Peyer's patch (tissue), 4 donors: ENCODE measurements at places on chromosomes 1 and 21.

DNA sequence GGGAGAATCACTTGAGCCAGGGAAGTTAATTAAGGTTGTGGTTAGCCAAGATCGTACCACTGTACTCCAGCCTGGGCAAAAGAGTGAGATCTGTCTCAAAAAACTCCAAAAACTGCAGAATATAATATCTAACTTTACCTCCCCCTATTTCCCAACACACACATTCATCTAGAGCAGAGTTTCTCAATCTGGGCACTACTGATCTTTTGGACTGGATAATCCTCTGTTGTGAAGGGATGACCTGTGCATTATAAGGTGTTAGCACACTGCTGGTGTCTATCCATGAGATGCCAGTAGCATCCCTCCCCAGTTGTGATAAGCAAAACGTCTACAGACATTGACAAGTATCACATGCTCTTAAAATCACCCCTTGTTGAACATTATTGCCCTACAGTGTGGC, 61.8 kb downstream of the RGS13 start:
- DNase-seq: no peak

- DNase-seq: no peak
Measured at GRCh38 chr21:21247424-21247823, 249.2 kb downstream of the NCAM2 start.

DNA sequence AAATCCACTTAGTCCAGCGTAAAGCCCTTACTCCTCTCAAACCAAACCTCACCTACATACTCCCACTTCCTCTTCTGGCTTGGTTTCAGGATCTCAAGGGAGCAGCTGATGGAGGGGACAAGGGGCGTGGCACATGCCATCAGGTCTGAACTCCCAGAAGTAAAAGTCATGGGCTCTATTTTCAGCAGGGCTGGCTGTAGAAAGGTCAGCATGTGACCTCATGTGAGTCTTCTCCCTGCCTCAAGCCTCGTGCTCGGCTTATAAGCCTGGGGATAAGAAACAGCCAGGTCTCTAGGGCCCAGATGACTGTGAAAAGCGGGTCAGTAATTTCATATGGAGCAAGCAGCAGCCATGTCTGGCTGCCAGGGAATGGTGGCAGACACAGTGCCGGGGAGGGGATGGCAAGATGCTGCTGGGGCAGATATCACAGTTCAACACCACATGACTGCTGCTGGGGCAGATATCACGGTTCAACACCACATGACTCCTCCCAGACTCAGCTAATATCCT, 227.9 kb downstream of the KCNH1 start:
- DNase-seq: no peak

GRCh38 chr1:116743535-116743934, 10.7 kb upstream of the CD2 start:
- no peak for DNase-seq

- no peak for DNase-seq
Measured at GRCh38 chr1:238562341-238562740, 671.6 kb upstream of the ZP4 start.

- DNase-seq: no peak
Measured at GRCh38 chr1:179785031-179785431, 41.9 kb downstream of the FAM163A start.

DNA sequence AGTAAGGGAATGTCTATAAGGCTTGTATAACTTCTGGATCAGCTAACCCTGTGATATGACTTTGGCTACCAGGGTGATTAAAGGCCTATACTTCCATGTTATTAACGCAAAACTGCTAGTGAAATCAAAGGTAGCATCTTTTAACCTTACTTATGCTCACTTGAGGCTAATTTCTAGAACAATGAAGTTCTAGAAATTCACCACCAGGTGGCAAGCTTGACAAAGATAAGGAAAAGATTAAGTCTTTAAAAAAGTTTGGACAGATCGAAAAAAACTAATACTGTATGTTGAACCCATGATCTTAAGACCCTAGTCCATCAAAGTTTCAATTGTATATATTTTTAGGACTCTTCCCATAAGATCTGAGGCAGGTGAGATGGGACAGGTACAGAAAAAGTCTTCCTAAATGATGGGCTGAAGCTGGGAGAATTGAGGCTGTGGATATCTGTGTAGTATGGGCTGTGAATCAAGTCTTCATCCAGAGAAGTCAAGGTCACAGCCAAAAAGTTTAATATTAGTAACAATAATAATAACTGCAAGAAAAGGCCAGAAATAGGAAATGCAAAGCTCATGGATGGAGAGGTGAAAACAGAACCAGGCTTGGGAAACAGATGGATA, 18.8 kb downstream of the KYAT3 start:
- no peak for DNase-seq

- DNase-seq: no peak
Measured at GRCh38 chr21:23017989-23018388, 2019.8 kb downstream of the NCAM2 start.

DNA sequence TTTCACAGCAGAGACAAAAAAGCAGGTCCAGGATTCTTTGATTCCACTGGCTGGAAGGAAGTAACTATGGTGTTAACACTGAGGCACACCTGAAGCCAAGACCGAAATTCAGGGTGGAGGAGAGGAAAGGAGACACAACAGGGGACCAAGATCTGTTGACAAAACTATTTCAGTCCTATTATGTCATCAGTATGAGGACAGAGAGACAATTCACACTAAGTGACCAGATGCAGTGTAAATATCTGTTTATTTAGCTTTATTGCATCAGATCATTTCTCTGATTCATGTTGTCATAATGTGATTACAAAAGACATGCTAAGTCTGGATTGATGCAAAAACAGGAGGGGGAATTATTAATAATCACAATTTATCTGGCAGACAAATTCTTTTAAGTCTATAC, 118.8 kb downstream of the SIPA1L2 start:
- DNase-seq: no peak

GRCh38 chr1:111660204-111661150, 40.9 kb downstream of the RAP1A start:
- DNase-seq: no peak

GRCh38 chr1:232509570-232509969, 120.4 kb downstream of the SIPA1L2 start:
- DNase-seq: no peak

DNA sequence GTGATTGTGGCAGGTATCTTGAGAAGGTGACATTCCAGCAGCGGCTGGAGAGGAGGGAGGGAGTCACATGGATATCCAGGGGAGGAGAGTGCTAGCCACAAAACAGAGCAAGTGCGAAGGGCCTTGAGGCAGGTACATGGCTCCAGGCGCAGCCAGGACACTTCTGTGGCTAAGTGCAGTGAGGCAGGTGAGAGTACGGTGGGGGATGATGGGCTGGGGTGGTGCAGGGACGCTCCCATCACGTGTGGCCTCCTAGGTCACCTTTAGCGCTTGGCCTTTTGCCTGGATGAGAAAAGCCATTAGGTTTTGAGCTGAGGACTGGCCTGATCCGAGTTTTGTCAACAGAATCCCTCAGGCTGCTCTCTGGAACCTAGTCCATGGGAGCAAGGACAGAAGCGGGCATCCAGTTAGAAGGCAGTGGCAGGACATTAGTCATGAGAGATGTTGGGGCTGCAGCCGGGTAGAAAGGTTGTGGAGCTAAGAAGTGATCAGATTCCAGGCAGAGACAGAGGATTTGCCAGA, 31.6 kb downstream of the SMYD2 start:
- DNase-seq: no peak

DNA sequence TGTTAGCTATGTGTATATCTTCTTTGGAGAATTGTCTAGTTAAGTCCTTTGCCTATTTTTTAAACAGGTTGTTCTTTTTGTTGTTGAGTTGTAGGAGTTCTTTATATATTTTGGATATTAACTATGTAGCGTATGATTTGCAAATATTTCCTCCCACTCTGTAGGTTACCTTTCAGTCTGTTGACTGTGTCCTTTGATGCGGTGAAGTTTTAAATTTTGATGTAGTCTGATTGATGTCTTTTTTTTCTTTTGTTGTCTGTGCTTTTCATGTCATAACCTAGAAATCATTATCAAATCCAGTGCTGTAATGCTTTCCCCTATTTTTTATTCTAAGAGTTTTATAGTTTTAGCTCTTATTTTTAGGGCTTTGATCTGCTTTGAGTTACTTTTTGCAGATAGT, 8.7 kb upstream of the KISS1 start:
- no peak for DNase-seq

DNA sequence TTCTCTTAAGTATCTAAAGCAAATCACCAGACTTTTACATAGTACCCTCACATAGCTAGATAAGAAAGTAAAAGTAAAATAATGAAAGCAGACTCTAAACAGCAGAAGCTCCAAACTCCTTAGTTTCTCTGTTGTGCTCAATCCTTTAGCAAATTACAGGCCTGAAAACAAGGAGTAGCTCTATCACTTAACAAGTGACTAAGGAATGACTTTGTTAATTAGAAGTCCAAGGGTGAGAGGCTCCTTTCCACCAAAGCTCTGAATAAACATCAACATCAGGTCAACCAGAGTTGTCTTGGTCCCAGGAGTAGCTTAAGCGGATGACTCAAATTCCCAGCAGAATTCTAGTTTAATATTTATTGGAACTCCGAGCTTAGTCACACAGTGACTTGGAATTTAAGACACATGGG, 5.9 kb downstream of the NRIP1 start:
- no peak for DNase-seq

DNA sequence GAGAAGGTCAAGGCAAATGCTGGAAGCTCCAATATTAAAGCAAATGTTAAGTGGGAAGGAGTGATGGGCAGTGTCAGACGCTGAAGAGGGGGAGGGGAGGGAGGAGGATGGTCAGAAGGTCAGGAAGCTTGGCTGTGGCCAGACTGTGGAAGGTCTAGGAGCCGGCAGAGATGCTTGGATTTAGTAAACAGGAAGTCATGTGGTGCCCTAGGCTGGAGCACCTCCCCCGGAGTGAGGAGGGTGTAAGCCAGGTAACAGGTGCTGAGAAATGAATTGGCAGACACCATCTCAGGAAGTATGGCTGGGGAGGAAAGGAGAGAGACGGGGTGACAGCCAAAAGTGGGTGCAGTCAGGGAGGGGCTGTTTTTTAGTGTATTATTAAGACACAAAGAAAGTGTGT, 17.7 kb downstream of the CSMD2 start:
- no peak for DNase-seq

DNA sequence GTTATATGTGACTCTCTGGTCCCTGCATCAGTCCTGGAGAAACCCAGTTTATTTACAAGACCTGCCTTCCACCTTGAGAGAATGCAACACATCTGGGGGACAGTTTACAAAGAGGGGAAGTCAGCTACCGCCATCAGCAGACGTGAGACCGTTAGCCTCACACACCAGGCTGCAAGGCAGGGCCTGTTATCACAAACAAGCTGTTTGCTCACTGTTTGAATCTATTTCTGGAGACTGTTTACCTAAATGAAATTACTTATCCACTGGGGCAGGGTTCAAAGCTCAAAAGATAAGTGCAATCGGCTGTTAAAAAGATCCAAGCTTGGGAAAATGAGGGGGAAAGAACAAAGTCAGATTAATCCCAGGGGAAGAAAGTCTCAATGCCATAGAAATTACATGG, 134.4 kb downstream of the ZNF281 start:
- no peak for DNase-seq

GRCh38 chr1:166283190-166283589, 116.4 kb upstream of the FAM78B start:
- DNase-seq: no peak

- no peak for DNase-seq
Measured at GRCh38 chr1:189192741-189193520, 1284.7 kb downstream of the BRINP3 start.

- no peak for DNase-seq
Measured at GRCh38 chr1:53919675-53920066, 25.7 kb downstream of the DIO1 start.

GRCh38 chr1:170533298-170533697, 1.3 kb downstream of the GORAB start:
- no peak for DNase-seq

GRCh38 chr1:36528361-36529349, 45.9 kb upstream of the CSF3R start:
- no peak for DNase-seq

GRCh38 chr1:196152975-196153374, 455.3 kb downstream of the KCNT2 start:
- no peak for DNase-seq

DNA sequence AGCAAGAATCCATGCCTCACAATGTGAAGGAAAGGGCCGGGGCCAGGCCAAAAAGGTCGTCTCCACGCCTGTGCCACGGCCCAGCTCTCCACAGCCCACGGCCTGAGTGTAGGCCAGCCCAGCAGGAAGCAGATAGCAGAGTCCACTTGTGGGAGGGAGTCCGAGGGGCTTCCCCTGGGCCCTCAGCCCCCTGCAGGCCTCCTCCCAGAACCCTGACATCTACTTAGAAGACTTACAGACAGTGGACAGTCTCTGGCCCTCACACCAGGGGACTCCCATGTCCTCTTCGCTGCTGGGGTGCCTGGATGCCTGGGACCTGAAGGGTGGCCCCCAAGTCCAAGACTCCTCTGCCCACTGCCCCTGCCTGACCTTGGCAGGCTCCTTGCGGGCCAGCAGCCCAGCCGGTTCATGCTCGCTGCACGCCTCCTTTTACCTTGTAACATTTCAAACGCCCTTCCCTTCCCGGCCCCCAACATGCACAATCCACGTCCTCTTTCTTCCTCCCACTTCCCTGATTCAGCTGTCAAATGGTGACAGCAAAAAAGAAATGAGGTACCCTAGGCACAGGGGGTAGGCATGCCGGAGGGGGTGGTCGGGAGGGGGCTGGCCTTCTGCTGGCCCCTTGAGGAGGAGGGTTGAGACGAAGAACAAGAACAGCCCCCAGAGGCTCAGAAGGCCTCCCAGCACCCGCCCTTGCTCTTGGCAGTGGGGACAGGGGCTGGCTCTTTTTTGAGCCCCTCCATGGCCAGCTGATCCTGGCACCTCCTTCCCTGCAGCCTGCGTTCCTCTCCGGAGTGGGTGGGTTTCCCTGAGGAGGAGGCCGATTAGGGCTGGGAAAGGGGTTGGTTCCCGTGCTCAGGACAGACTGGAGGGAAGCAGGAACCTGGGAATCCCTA, 997 bp upstream of the PTPN7 start:
- DNase-seq: peak; percentile 26

DNA sequence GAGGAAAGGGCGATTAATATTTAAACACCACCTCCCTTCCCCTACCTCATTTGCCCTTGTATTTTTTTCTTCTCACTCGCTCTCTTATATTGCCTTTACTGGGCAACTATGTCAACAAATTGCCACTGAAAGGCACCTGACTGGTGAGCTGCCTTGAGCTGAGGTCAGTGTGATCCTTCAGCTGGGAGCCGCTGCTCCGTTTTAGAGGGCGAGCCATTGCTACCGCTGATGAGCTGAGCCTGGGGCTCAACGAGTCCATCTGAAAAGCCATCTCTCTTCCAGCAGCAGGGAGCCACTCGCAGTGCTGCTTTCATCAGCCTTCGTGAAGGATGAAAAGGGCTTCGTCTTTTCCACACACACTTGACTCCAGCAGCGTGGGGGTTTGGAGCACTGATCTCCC, 108.0 kb upstream of the KIF26B start:
- no peak for DNase-seq

- DNase-seq: no peak
Measured at GRCh38 chr1:244084763-244085162, 33.7 kb downstream of the ZBTB18 start.
